ENCODE measurements at places on chromosomes 13 and 19. TPM values are rescaled to one million over a fixed set of nuclear protein-coding genes. Genes with fewer than 3 reads are reported as not detected.

DNA sequence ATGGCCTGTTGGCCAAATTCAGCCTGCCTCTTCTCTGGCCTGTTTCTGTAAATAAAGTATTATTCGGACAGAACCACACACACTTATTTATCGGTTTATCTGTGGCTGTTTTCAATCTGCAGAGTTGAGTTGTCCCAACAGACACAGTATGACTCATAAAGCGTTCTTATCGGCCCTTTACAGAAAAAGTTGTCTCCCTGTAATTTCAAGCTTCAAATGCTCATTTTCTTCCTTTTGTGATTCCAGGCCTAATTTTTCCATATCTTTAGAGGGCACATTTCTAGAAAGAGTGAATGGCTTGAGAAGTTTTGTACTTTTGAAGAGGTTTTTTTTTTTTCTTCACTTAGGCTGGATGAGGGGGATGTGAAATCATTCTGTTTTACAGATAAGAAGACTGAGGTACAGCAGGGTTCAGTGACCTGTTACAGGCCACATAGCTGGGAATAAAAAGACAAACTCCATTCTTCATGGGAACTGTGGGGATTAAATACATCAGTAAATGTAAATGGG is 440.9 kb downstream of the TSHZ3 start:
- no peak for DNase-seq

DNA sequence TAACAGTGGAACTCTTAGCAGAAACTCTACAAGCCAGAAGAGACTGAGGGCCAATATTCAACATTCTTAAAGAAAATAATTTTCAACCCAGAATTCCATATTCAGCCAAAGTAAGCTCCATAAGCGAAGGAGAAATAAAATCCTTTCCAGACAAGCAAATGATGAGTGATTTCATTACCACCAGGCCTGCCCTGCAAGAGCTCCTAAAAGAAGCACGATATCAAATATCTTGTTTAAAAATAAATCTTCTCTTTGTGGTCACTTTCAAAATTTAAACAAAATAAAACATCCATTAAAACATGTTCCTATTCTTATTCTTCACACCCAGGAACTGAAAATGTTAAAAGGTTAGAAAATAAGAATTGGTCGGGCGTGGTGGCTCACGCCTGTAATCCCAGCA is 13.7 kb downstream of the MICU2 start:
- DNase-seq: no peak

GRCh38 chr13:55090612-55091011 is 2050.1 kb upstream of the PRR20A start:
- DNase-seq: no peak

GRCh38 chr19:28581468-28581770 is 631.5 kb downstream of the UQCRFS1 start:
- no peak for DNase-seq

C19orf81 gene
- total RNA-seq: 7.1 TPM

DNA sequence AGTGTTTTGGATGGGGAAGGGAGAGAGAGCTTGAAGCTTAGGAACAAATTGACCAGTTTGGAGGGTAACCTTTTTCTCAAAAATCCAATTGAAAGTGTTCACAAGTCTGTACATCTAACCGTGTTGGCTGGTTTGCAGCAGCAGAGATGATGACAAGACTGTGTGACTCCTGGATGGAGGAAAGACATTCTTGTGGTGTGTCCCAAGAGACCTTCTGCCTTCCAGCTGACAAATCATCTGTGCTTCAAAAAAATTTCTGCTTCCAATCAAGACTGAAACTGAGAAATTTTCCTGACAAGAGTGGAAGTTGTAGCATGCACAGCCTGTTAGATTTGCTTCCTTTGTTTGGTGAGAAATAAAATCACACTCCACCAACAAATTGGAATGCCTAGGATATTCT is 56.2 kb downstream of the LACC1 start:
- DNase-seq: no peak

Data from spinal cord (tissue), 10 donors.